ENCODE measurements at places on chromosomes 6 and 20.

DNA sequence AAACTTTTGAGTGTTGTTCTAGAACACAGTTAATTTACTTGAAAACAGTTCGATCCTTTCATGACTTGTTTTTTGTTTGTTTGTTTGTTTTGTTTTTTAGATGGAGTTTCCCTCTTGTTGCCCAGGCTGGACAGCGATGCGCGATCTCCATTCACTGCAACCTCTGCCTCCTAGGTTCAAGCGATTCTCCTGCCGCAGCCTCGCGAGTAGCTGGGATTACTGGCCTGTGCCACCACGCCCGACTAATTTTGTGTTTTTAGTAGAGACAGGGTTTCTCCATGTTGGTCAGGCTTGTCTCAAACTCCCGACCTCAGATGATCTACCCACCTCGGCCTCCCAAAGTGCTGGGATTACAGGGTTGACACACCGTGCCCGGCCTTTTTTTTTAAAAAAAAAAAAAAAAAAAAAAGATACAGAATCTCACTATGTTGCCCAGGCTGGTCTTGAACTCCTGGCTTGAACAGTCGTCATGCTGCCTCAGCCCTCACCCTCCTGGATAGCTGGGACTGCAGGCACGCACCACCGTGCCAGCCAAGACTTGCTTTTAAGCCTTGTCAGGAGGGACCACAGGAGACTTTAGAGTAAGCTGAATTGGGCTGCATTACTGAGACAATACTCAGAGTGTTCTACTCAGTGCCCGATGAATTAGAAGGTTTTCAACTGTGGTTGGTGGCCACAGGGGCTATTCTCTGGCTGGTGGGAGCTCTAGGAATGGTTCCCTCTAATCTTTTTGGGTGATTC, 76.7 kb upstream of the SLC22A16 start:
- DNase-seq = no peak

- DNase-seq = no peak
Measured at GRCh38 chr20:63748934-63749270, 9.3 kb downstream of the SLC2A4RG start.

DNA sequence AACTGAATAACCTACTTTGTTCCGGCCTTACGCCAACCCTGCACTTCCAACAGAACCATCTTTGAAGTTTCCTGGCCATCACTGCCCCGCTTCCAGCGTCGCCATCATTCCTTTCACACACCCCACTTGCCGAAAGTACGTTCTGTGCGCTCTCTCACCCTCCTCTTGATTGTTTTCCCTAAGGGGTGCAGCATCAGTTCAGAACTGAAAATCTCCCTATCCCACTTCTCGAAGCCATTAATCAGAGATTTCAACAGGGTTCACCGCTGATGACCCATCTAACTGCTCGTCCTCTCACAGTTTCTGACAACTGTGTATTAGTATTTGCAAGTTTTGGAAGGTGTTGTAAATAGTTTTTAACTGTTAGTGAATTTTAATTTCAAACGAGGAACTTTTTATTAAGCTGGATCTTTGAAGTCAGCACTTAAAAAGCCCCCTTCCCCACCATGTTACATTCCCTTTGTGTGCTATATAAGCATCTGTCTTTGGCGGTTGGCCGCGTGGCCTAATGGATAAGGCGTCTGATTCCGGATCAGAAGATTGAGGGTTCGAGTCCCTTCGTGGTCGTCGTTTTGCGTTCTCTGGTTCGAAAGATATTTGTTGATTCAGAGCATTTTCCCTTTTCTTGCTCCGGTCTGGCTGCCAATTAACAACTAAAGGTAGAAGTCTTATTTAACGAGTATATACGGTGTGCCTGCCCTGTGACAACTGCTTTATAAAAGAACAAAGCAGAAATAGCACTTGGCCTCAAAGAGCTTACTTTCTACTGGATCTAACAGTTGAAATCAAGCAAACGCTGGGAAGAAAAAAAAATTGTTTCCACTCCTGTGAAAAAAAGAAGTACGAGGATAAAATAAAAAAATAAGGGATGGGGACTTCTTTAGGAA, 42.6 kb downstream of the TRIM27 start:
- DNase-seq = peak; percentile 82

DNA sequence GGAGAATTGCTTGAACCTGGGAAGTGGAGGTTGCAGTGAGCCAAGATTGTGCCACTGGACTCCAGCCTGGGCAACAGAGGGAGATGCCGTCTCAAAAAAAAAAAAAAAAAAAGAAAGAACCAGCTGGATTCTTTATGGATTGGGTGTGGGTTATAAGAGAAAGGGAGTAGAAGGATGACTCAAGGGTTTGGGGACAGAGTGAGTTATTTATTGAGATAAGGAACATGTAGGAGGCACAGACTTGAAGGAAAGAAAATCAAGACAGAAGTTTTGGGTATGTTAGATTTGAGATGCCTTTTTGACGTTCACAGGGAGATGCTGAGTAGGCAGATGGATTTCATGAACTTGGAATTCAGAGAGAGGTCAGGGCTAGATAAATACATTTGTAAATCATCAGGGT, 47.6 kb downstream of the KIZ start:
- no peak for DNase-seq

DNA sequence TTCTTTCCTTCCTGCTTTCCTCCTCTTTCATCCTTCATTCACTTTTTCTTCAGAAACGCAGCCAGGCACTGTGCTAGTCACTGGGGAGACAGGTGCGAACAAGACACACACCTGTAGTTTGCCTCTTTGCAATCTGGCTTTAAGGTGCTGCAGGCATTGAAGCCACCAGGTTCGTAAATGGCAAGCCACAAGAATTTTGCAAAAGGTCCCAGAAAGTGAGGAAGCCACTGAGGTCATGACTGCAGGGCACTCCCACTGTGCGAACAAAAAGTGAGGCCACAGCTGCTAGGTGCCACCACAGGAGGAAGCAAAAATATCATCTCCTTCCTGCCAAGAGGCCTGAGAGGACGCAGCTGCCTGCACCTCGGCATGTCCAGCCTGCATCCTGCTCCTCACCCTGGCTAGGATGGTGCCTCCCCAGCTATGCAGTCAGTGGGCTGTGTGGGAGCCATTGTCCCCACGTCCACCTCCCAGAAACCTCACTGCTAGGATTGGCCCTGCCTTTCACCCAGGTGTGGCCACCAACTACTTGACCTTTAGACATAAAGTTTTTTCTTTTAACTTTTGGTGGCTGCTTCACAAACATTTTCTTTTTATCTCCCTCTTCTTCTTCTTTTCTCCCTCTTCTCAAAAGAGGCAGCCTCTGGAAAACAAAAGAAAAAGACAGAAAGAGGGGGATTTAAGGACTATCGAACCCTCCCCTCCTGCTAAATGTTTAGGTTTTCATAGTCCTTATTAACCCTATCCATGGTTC, 230.8 kb downstream of the BCAS1 start:
- no peak for DNase-seq

DNA sequence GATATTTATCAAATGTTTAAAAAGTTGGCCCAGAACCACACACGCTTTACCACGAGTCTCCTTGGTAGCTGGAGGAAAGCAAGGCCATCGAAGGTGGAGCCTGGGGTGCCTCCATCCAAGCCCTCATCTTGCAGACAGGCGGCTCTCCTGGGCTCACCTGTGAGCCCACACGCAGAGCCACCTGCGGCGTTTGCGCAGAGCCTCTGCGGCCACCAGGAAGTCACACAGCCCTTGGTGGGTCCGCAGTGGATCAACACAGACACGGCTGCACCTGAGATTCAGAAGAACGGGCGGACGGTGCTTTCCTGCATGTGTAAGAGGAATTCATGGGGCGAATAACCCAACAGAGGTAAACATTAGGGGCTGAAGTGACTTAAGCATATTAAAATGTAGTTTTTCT, 24.5 kb upstream of the SMOC2 start:
- DNase-seq = no peak

DNA sequence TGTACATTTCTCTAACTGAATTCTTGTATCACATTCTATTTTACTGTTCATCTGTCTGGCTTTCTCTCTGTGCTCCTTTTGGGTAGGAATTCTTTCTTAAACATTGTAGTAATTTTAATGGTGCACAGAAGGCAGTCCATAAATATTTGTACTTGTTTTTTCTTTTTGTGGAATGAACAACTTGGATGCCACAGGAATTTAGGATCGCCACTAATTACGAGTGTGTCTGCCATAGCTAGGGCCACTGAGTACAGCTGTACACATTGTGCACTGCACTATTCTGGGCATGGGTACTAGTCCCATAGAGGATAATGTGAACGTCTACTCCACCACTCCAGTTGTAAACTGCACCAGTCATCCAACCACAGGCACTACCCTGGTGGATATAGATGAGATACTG, 39.3 kb upstream of the TMEM200A start:
- DNase-seq = no peak

DNA sequence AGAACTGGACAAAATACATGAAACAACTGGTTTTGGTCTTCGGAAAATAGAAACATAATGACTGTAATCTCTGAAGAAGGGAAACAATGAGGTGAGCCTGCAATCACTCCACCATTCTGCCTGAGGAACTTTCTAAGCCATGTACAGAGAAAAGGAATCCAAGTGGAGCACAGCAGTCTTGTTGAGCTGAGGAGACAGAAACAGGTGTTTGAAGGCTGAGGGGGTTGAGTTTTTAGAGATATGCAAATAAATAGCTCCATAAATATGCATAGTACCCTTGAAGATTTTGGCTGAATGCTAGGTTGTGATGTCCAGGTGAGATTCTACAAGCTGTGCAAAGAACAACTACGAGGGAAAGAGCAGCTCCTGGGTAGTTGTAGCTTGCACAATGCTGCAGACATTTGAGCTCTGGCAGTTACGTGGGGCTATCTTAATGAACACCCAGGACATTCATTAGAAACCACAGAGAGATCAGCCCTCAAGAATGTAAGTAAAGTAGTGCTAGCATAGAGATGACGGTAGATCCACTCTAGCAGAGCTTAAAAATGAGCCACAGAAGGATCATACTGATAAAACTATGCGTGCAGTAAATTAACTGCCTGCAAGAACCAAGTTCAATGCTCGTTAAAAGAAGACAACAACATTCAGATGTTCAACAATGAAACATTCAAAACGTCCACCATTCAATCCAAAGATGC, 24.3 kb downstream of the TUBB2B start:
- DNase-seq = peak; percentile 84

DNA sequence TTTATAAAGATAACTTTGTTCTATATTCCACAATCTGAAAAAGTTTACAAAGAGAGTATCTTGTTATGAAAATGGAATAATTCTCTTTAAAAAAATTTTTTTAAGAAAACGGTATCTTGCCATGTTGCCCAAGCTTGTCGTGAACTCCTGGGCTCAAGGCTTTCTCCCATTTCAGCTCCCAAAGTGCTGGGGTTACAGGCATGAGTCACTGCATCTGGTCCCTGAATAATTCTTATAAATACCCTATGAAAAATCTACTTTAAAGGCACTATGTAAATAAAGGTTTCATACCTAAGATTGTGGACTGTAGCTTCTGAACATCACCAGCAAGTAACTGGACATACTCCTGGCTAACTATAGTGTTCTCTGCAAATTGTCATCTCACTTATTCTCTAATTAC, 60.3 kb downstream of the SAMD3 start:
- DNase-seq = no peak

DNA sequence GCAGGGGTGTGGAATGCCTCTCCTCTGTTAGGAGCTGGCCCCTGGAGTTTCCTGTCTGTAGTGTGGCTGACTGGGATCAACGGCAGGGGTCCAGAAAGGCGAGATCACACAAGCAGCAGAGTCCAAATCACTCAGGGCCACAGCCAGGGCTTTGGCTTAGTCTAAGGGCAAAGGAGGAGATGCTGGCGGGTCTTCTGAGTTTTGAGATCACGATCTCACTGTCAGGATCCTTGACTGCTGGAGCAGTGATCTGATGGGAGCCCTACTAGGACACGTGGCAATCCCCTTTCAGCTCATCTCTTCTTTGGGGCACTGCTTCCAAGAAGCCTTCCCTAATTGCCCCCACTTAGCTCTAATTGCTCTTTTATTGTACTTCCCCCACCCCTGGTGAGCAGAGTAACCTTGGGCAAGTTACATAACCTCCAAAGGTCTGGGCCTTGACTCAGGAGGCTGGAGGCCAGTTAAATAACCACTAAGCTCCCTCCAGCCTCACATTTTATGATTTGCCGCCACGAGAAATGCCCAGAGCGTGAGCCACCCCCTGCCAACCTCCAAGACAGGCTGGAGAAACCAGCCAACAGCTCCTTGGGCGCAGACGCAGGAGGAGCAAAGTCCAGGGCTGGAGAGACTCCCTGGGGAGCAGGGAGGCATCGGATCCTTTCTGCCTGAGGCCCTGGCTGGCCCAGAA, 12.0 kb downstream of the KCNK5 start:
- DNase-seq = no peak

GRCh38 chr6:74657011-74657410, 548.8 kb downstream of the COL12A1 start:
- DNase-seq = no peak

GRCh38 chr6:170222498-170223471, 68.1 kb downstream of the DLL1 start:
- no peak for DNase-seq

- no peak for DNase-seq
Measured at GRCh38 chr6:111110036-111110435, 22.7 kb downstream of the SLC16A10 start.

- DNase-seq = no peak
Measured at GRCh38 chr6:33164176-33164575, 28.1 kb downstream of the COL11A2 start.

GRCh38 chr6:161792851-161793493, 519.1 kb upstream of the AGPAT4 start:
- DNase-seq = no peak

GRCh38 chr6:136061701-136062100, 188.4 kb downstream of the MTFR2 start:
- DNase-seq = no peak

DNA sequence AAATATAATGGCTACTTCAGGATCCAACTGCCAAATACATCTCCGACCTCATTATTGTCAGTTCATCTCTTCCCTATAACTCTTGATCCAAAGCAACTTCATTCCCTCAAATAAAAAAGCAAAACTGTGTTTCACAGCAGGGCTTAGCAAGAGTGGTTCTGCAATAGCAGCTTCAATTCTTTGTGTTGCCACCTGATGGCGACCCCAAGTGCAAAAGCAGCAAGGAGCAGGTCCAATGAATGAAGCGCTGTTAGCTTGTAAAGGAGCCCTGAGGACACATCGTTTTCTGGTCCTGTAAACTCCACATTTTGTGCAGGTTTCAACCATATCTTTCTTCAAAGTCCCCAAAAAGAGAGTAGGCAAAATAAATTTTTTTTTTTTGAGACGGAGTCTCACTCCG, 19.6 kb downstream of the RTN4IP1 start:
- DNase-seq = peak; percentile 44

DNA sequence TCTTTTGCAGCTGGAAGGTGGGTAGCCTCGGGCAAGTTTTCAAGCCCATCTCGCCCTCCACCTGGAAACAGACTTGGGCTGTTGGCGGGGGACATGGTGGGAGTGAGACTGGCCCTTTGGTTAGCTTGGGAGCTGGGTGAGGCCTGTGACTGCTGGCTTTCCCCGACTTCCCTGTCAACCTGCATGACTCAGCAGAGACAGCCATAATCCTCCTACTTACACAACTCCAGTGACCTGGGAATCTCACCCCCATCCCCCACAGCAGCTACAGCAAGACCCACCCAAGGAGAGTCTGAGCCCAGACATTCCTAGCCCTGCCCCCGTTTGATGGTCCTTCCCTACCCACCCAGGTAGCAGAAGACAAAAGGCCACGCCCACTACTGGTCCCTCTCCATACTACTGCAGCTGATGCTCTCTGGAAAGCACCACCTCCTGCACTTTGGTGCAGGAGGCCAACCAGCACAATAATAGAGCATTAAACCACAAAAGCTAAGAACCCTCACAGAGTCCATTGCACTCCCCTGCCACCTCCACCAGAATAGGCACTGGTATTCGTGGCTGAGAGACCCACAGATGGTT, 188.4 kb downstream of the TRDN start:
- DNase-seq = no peak
